ENCODE measurements at places on chromosomes 7 and 10.

DNA sequence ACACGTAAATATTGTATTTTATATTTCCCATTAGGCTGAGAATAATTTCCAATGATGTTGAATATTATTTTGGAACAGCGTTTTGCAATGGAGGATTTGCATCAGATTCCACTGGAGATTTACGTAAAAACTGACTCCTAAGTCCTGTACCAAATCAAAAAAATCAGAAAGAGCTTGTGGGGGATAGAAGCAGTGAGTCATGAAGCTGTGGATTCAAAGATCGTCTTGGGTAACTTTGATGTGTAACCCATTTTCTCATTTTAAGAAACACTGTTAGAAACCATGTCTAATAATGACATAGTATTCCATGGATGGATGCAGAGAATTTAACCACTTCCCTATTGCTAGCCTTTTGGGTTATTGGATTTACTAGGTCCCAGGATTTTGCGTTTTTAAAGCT, 158.6 kb downstream of the INHBA start:
- no peak for DNase-seq

DNA sequence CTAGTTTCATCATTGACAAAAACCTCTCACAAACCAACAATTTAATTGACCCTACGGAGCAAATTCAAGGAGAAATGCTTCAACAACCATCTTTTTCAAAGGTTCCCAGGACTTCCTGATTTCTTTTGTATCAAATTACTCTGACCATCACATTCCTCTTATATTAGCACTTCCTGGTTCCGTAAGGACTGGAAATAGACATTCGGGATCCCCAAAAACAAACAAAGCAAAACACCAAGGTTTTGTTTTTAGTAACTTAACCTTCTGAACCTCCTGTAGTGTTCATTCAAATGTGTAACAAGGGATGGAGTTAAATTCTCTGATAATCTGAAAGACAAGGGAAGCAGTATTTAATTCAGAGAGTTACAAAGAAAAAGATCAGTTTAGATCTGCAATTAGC, 387.6 kb upstream of the NRP1 start:
- no peak for DNase-seq

- DNase-seq, result no peak
Observed at GRCh38 chr10:5659702-5660528, 6.5 kb downstream of the ASB13 start.

DNA sequence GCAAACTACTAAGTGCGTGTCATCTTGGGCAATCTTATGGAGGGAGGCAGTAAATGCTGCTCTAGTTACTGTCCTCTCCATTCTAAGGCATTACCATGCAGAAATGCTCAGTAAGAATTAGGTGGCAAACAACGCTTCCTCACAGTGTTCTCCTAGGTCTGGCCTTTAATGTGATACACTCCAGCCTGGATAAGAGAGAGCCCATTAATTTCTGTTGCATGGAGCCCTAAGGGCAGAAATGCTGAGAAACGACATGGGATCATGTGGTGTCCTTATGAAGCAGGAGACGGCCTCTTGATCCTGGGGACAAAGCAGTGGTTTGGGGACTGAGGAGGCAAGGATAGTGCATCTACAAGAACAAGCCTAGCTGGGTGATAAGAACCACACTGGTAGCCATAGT, 44.0 kb downstream of the SLC25A13 start:
- no peak for DNase-seq
